ENCODE measurements at places on chromosomes 1 and 21.

DNA sequence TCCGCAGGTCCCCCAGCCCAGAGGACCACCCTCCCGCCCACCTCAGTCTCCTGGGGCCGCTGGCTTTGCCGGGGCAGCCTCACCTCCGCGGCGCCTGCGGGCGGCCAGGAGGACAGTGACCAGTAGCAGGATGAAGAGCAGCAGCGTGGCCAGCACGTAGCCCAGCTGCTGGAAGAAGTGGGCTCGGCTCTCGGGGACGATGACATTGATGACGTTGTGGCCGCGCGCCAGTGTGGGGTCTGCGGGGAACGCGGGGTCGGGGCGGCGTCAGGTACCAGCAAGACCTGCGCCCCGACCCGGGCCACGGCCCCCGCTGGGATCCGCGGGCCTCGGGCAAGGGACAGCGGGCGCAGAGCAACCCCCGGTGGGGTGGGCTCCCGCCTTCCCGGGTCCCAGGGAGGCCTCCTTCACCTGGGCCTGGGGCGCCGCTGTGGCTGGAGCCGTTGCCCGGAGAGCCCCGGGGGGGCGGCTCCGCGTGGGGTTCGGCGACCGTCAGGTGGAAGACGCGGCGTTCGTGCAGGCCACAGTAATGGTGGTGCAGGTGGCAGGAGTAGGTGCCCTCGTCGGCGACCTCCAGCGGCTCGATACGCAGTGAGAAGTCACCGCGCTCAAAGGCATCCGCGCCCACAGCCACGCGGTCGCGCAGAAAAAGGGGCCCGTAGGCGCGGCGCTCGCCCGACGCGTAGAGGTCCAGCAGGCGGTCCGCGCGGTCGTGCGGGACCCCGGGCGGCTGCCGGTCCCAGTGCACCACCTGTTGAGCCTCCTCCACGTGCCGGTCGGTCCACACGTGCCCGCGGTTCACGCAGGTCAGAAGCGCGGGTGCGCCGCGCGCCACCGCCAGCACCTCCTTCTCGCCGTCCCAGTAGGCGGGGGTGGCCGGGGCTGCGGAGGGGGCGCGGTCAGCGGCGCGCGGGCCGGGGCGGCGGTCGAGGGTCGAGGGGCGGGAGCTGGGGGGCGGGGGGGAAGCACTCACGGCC lies 3.8 kb downstream of the MXRA8 start:
- DNase-seq, result no peak

DNA sequence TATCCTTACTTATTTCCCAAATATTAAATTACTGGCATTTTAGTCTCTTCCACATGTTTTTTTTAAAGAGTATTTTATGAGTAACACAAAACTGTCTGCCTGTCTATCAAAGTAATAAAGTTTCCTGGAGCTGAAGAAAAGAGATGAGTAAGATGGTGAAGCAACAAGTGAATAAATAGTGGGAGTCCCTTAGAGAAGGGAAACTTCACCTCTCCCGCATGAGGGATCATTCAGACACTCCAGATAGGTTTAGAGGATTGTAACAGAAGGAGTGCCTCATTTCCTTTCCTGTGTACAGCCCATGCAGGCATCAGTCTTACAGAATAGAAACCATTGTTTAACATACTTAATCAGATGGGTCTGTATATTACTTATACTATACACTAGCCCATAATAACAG lies 205.7 kb downstream of the USP25 start:
- DNase-seq, result no peak

DNA sequence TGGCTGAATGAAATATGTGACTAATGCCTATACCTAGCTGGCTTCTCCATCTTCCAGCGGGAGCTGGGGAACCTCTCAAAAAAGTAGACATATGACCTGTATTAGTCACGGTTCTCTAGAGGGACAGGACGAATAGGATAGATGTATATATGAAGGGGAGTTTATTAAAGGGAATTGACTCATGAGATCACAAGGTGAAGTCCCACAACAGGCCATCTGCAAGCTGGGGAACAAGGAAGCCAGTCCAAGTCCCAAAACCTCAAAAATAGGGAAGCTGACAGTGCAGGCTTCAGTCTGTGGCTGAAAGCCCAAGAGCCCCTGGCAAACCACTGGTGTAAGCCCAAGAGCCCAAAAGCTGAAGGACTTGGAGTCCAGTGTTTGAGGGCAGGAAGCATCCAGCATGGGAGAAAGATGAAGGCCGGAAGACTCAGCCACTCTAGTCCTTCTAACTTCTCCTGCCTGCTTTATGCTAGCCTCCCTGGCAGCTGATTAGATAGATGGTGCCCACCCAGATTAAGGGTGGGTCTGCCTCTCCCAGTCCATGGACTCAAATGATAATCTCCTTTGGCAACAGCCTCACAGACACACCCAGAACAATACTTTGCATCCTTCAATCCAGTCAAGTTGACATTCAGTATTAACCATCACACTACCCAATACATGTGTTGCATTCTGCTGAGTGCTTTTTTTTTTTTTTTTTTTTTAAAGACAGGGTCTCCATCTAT lies 19.6 kb downstream of the OLIG1 start:
- DNase-seq, result no peak

DNA sequence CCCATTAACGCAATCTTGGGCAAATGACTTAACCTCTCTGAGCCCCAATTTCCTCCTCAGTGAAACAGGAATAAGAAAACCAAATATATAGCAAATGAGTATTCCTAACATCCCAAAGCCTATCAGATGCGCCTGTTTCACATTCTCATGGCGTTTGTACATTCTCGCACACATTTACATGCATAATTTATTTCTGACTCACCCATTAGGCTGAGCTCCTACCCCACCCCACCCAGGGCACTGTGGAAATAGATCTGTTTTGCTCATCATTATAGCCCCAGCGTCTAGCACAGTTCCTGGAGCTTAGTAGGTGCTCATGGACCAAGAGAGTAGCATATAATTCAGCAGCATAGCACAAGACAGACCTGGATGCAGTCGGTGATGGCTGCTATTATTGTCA lies 146.1 kb upstream of the VANGL1 start:
- no peak for DNase-seq

DNA sequence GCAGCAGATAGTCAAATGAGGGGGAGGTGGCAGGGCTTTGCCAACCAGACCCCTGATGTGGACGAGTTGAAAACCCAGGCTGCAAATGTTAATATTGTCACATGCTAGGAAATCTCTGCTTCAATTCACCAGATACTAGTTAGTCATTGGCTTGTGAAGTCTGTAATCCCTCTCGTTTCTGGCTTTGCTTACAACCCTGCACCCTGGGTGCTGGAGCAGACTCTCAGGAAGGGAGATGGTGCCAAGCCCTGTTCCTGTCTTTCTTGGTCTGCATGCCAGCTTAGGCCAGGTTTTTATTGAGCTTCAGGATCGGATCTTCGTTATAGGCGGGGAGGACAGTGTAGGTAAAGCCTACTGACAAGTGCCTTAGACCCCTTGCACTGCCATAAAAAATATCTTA lies 53.3 kb downstream of the MDM4 start:
- DNase-seq, result no peak

DNA sequence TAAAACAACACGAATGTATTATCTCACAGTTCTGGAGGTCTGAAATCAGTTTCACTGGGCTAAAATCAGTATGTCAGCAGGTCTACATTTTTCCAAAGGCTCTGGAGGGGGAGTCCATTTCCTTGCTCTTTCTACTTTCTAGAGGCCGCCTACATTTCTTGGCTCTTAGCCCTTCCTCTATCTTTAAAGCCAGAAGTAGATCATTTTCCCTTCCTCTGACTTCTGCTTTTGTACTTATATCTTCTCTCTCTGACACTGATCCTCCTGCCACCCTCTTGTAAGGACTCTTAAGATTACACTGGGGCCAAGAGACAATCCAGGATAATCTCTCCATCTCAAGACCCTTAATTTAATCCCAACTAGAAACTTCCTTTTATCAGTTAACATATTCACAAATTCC lies 41.4 kb downstream of the MSH4 start:
- no peak for DNase-seq

- DNase-seq, result no peak
Observed at GRCh38 chr1:96416701-96417444, 304.7 kb upstream of the PTBP2 start.

Data from NCI-H524 treated with DMSO at 0.1 percent for 48 hours (cell line).